Stimulated activated CD4-positive, alpha-beta T cell treated with anti-CD3 and anti-CD28 coated beads, TNF-alpha, amount 100 ng/mL, for 48 hours (primary cell): ENCODE measurements at places on chromosomes 12 and 14.

GRCh38 chr12:76337583-76337982 lies 10.6 kb downstream of the BBS10 start:
- DNase-seq: no peak

DNA sequence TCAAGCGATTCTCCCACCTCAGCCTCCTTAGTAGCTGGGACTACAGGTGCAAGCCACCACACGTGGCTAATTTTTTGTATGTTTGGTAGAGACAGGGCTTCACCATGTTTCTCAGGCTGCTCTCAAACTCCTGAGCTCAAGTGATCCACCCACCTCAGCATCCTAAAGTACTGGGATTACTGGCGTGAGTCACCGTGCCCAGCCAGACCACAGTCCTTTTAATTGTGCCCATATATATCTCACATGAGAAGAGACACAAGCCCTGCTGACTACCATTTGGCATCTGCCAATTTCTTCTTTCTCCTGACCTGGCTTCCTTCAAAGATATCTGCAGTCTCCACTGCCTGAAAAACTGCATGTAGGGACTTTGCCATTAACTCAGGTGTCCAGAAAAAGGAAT lies 142.5 kb downstream of the DPY19L2 start:
- DNase-seq: no peak

DNA sequence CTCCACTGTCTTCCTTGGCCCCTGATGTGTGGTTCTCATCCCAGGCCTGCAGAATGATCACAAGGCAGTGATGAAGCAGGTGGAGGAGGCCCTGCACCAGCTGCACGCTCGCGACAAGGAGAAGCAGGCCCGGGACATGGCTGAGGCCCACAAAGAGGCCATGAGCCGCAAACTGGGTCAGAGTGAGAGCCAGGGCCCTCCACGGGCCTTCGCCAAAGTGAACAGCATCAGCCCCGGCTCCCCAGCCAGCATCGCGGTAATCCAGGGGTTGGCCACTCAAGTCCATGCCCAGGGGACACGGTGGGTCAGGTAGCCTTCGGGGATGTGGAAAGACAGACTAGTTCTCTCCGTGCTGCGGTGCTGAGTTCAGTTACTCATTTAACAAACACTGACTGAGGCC lies 11.0 kb downstream of the PSMD9 start:
- DNase-seq: no peak

- no peak for DNase-seq
Measured at GRCh38 chr14:104283197-104284106, 145.1 kb downstream of the KIF26A start.

GRCh38 chr12:26406813-26407212 lies 211.4 kb downstream of the SSPN start:
- no peak for DNase-seq
